ENCODE measurements at places on chromosomes 7 and 10.
A peak's percentile ranks its signal among the peaks of the same experiment; 100 is the strongest.

DNA sequence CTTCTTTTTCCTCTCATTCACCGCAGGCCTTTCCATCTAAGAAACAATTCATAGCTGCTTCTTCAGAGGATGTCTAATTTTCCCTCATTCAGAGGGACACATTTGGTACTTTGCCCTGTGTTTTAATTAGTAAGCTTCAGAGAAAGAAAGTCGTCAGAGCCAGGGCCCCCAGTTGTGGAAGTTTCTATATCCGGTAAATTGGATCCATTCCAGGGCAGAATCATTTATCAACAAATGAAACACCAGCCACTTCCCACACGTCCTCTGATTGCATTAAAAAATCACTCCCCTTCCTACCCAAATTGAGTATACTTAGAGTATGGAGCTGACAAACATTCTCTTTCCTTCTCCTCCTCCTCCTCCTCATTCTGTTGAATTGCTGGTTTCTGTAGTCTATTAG, 205.8 kb upstream of the HDAC9 start:
- H3K36me3 ChIP-seq, result no peaks in the 10 kb centered on the region
- H3K27ac ChIP-seq, result peak overlapping the region; percentile 86
- H3K27me3 ChIP-seq, result no peaks in the 10 kb centered on the region

DNA sequence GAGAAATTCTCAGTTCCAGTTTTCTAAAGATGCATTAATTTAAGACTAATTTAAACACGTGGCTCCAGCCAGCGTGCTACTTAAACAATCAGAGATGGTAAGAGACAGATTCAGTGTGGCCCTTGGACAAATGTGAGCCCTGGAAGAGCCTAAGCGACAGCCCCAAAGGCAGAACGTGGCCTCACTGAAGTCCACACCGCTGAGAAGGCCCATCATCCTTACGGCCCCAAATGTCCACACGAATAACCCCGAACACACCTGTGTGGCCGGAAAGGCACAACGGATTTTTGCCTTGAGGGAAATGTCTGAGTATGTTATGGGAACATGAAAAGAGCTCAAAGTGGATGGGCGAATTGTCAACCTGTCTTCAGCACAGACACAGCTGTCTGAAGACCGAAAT, 3.2 kb downstream of the COX19 start:
- H3K27me3 ChIP-seq, result no peaks in the 10 kb centered on the region
- H3K27ac ChIP-seq, result no peak overlapping the region
- H3K4me1 ChIP-seq, result peaks cover 34% of the 10 kb centered on the region
- H3K4me3 ChIP-seq, result no peak overlapping the region
- H3K36me3 ChIP-seq, result peaks cover 54% of the 10 kb centered on the region

GRCh38 chr7:55185321-55185802, 166.5 kb downstream of the EGFR start:
- no peak overlapping the region for H3K27ac ChIP-seq
- no peaks in the 10 kb centered on the region for H3K36me3 ChIP-seq
- peaks cover 8% of the 10 kb centered on the region for H3K27me3 ChIP-seq
- no peak overlapping the region for H3K4me3 ChIP-seq
- no peaks in the 10 kb centered on the region for H3K4me1 ChIP-seq
- DNase-seq, result no peak

DNA sequence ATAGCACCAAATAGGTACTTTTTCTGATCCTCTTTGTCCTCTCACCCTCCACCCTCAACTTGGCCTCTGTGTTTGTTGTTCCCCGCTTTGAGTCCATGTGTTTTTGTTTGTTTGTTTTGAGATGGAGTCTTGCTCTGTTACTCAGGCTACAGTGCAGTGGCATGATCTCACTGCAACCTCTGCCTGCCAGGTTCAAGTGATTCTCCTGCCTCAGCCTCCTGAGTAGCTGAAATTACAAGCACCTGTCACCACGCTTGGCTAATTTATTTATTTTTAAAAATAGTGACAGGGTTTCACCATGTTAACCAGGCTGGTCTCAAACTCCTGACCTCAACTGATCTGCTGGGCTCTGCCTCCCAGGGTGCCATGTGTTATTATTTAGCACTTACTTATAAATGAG, 5.3 kb downstream of the ZNF273 start:
- H3K27me3 ChIP-seq, result no peaks in the 10 kb centered on the region
- peaks cover 25% of the 10 kb centered on the region for H3K36me3 ChIP-seq
- H3K4me1 ChIP-seq, result peaks cover 67% of the 10 kb centered on the region
- no peak overlapping the region for H3K4me3 ChIP-seq

- peaks cover 10% of the 10 kb centered on the region for H3K4me1 ChIP-seq
- DNase-seq, result no peak
- H3K36me3 ChIP-seq, result no peaks in the 10 kb centered on the region
- no peak overlapping the region for H3K4me3 ChIP-seq
- H3K27ac ChIP-seq, result no peak overlapping the region
- peaks cover 7% of the 10 kb centered on the region for H3K27me3 ChIP-seq
Measured at GRCh38 chr10:5555021-5555510, 30.3 kb downstream of the CALML3 start.

- peaks cover 6% of the 10 kb centered on the region for H3K27me3 ChIP-seq
- no peak overlapping the region for H3K27ac ChIP-seq
- DNase-seq, result no peak
- H3K4me3 ChIP-seq, result no peak overlapping the region
Measured at GRCh38 chr10:34742456-34742855, 72.6 kb downstream of the PARD3 start.

DNA sequence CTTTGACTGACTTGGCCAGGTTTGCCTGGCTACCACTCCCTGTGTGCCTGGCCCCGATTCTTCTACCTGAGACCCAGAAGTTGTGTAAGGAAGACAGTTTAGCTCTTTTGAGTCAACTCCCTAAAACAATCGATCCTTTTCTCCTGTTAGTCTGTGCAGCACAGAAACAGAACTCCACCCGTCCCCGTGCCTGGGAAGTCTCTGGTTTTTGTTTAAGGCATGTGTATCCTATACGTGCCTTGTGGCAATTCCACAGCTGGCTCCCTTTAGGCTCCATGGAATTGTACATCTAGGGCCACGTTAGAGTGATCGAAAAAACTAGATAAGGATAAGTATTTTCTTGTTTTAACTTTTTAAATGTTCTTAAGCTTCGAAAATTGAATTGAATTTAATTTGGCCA, 131.6 kb downstream of the BICC1 start:
- no peak for DNase-seq
- no peaks in the 10 kb centered on the region for H3K36me3 ChIP-seq
- H3K27ac ChIP-seq, result no peak overlapping the region
- H3K4me3 ChIP-seq, result no peak overlapping the region
- H3K27me3 ChIP-seq, result no peaks in the 10 kb centered on the region

- no peaks in the 10 kb centered on the region for H3K4me1 ChIP-seq
- peaks cover 8% of the 10 kb centered on the region for H3K27me3 ChIP-seq
- H3K4me3 ChIP-seq, result no peak overlapping the region
- DNase-seq, result no peak
- no peaks in the 10 kb centered on the region for H3K36me3 ChIP-seq
Measured at GRCh38 chr10:18145652-18146051, 5.4 kb downstream of the CACNB2 start.

- no peak for DNase-seq
- H3K4me1 ChIP-seq, result no peaks in the 10 kb centered on the region
- peaks cover 2% of the 10 kb centered on the region for H3K27me3 ChIP-seq
- H3K36me3 ChIP-seq, result no peaks in the 10 kb centered on the region
- no peak within 1 kb of the TSS for H3K27ac ChIP-seq
Measured at GRCh38 chr10:13234172-13234571, at the start of gene UCMA. TSS of gene UCMA (minus strand) at chr10:13234374. CDS start at chr10:13234258, 116 bp downstream.

DNA sequence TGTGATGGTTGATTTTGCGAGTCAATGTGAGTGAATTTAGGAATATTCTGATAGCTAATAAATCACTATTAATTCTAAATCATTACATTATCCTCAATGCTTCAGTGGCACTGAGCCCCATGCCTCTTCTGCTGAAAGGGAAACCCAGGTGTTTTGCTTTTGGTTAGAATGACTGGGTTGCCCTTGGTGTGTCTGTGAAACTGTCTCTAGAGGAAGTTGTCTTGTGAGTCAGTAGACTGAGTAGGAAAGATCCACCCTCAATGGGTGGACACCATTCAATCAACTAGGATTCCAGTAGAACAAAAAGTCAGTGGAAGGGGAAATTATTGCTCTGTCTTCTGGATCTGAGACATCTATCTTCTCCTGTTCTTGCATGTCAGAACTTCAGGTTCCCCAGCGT, 472.4 kb downstream of the ANKRD7 start:
- no peaks in the 10 kb centered on the region for H3K4me1 ChIP-seq
- no peak for DNase-seq
- H3K27ac ChIP-seq, result no peak overlapping the region
- no peak overlapping the region for H3K4me3 ChIP-seq
- no peaks in the 10 kb centered on the region for H3K27me3 ChIP-seq
- H3K36me3 ChIP-seq, result no peaks in the 10 kb centered on the region

DNA sequence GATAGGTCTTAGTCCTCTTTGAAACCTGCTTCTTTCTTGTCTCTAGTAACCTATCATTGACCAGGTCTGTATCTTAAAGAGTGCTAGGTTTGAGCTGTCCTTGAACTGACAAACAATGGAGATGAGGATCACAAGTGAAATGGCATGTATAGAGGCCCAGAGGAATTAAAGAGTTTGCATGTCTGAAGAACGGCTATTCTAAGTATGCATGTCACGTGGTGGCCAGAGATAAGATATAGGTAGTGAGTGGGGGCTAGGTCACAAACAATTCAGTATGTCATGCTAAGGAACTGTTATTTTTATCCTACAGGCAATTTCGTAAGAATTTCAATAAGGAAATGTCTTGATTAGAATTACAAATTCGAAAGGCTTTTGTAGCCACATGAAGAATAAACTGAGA, 95.3 kb downstream of the SUGCT start:
- DNase-seq, result no peak
- H3K4me3 ChIP-seq, result no peak overlapping the region
- no peaks in the 10 kb centered on the region for H3K4me1 ChIP-seq
- no peaks in the 10 kb centered on the region for H3K27me3 ChIP-seq
- H3K36me3 ChIP-seq, result no peaks in the 10 kb centered on the region

GRCh38 chr10:79148452-79149344, 79.9 kb downstream of the ZMIZ1 start:
- DNase-seq, result no peak
- H3K27me3 ChIP-seq, result peaks cover 6% of the 10 kb centered on the region
- no peak overlapping the region for H3K4me3 ChIP-seq
- H3K4me1 ChIP-seq, result peaks cover 57% of the 10 kb centered on the region
- H3K36me3 ChIP-seq, result no peaks in the 10 kb centered on the region
- H3K27ac ChIP-seq, result no peak overlapping the region

- DNase-seq, result no peak
- no peaks in the 10 kb centered on the region for H3K36me3 ChIP-seq
- no peak overlapping the region for H3K4me3 ChIP-seq
- H3K27me3 ChIP-seq, result no peaks in the 10 kb centered on the region
- no peaks in the 10 kb centered on the region for H3K4me1 ChIP-seq
- H3K27ac ChIP-seq, result no peak overlapping the region
Measured at GRCh38 chr7:154540596-154540995, 462.3 kb downstream of the PAXIP1 start.

DNA sequence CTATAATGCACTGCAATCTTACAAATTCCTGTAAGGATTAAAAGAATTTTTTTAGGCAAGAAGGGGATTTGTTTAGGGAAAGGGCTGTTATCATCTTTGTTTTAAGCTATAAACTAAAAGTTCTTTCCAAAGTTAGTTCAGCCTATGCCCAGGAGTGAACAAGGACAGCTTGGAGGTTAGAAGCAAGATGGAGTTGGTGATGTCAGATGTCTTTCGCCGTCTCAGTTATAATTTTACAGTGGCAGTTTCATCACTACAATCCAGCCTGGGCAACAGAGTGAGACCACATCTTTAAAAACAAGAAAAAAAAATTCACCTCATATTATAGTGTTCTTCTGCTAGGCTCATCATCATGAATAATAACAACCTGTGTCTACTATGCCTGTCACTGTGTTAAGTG, 2.1 kb upstream of the TOMM7 start:
- no peak overlapping the region for H3K4me3 ChIP-seq
- H3K27ac ChIP-seq, result no peak overlapping the region
- no peak for DNase-seq
- peaks cover 33% of the 10 kb centered on the region for H3K4me1 ChIP-seq

DNA sequence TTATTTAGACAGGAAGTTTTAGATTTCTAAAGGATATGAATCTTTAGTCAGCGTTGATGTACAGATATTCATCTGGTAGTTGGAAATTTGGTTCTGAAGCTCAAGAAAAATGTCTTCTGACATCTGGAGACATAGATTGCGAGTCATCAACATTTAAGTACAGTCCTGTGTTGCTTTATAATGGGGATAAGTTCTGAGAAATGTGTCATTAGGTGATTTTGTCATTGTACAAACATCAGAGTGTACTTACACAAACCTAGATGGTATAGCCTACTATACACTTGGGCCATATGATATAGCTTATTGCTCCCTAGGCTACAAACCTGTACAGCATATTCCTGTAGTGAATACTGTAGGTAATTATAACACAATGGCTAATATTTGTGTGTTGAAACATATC, 49.6 kb upstream of the UBN2 start:
- peaks cover 23% of the 10 kb centered on the region for H3K36me3 ChIP-seq
- no peak for DNase-seq
- no peaks in the 10 kb centered on the region for H3K4me1 ChIP-seq
- no peak overlapping the region for H3K27ac ChIP-seq
- no peaks in the 10 kb centered on the region for H3K27me3 ChIP-seq
- H3K4me3 ChIP-seq, result no peak overlapping the region

DNA sequence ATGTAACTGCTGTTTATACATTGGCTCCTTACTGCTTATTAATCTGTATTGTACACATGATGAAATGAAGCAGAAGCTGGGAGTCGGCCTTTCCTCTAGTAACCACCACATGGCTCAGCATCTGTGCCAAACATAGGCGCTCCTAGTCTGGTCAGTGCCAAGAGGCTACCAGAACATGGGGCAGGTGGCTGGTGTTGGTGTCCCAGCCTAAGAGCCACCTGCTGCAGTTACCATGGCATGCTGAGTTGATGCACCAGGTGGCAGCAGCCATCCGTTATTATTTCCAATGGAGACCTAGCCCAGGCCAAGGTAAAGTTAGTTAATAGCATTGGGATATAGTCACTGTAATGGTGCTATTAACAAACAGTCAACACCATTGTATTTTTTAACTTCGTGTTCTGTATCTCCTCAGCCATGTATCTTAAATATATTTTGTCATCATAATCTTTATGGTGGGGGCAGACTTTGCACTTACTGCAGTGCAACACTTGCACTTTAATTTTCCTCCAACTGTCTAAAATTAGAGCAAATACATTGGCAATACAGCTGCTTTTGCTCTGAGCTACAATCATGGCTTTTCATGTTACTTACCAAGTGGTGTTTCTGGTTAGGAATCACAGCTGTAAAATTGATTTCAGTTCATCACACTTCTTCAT, 33.1 kb downstream of the HBP1 start:
- no peaks in the 10 kb centered on the region for H3K27me3 ChIP-seq
- peak overlapping the region; percentile 1 for H3K27ac ChIP-seq
- H3K4me3 ChIP-seq, result no peak overlapping the region
- DNase-seq, result no peak
- peaks cover 91% of the 10 kb centered on the region for H3K36me3 ChIP-seq

GRCh38 chr10:69652111-69652856, 22.2 kb downstream of the FAM241B start:
- H3K27ac ChIP-seq, result no peak overlapping the region
- no peak for DNase-seq
- no peaks in the 10 kb centered on the region for H3K36me3 ChIP-seq
- H3K4me1 ChIP-seq, result no peaks in the 10 kb centered on the region

GRCh38 chr10:51204066-51204465, 129.8 kb downstream of the PRKG1 start:
- no peaks in the 10 kb centered on the region for H3K36me3 ChIP-seq
- no peak overlapping the region for H3K27ac ChIP-seq
- H3K4me1 ChIP-seq, result no peaks in the 10 kb centered on the region

- H3K27ac ChIP-seq, result no peak overlapping the region
- no peak overlapping the region for H3K4me3 ChIP-seq
- peaks cover 16% of the 10 kb centered on the region for H3K4me1 ChIP-seq
Measured at GRCh38 chr7:94154858-94155257, 150.7 kb upstream of the BET1 start.

GRCh38 chr10:14438576-14438975, 107.9 kb upstream of the FRMD4A start:
- no peak overlapping the region for H3K27ac ChIP-seq
- H3K4me1 ChIP-seq, result no peaks in the 10 kb centered on the region
- no peaks in the 10 kb centered on the region for H3K36me3 ChIP-seq
